ENCODE measurements at places on chromosomes 5 and 9.

GRCh38 chr9:489198-490197 is 274.8 kb downstream of the DOCK8 start:
- DNase-seq: no peak

DNA sequence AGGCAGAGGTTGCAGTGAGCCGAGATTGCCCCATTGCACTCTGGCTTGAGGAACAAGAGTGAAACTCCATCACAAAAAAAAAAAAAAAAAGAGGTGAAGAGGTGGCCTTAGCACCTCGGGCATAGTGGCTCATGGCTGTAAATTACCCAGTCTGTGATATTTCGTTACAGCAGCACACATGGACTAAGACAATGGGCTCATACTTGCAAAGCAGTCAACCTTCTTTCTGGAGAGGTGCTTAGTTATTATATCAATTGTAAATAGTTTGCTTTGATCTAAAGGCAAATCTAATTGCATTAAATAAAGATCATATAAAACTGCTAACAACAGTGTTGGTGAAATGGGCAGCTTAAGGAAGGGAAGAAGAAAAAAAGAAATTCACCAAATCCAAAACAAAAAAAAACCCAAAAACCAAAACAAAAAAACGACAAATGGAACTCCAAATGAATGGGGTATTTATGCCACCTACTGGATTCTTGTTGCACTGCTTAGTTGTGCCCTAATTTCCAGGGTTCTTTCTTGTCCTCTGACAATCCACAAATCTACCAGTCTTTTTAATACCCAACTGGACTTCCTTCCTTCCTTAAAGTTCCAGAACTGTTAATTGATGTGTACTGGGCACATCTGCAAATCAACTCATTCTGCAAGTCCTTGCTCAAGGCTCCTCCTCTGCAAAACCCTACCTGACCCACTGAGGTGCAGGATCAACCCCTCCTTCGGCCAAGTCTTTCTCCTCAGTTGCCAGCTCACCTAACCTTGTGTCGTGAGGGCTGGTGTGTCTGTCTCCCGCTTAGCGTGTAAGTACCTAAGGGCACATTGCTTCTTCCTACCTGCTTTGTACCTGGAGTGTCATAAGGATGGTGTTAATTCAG is 35.0 kb upstream of the DMRT1 start:
- DNase-seq: no peak

GRCh38 chr5:76807296-76807695 is 11.5 kb upstream of the F2RL1 start:
- no peak for DNase-seq

GRCh38 chr5:72378639-72379289 is 58.6 kb downstream of the PTCD2 start:
- DNase-seq: no peak

DNA sequence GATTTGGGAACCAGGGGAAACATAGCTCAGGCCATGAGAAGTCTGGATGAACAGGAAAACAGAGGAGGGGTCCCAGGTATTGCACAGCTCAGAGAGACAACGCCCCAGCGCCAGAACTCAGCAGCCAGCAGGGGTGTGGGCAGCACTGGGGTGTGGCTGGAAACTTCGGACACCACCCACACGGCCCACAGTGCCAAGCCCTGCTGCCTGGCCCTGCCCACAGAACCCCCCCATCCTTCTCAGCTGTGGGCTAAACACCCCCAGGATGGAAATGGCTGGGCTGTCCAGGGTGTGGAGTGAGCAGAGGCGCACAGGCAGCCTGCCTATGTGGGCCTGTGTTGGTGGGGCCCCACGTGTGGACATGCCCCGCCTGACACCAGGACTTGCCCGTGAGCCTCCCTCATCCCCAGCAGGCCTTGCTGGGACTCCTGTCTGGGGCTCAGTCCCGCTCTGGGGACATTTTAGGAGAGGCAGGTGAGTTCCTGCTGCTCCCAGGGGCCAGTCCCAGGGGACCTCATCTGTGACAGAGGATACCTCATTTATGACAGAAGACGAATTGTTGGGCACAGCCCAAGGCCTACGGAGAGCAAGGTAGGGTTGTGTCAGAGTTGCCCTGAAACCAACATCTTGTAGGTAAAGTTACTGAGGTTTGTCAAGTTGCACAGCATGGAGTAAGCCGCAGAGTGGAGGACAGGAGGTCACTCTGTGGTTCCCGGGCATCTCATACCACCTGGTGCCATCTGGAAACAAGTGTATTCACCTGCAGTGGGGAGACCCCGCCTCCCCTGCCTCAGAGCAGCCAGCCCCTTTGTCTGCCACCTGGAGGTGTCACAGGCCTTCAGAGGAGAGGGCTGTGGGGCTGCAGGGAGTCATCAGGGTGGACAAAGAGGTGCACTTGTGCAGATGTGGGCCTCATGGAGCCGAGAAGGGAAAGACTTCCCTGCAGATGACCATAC is 183.2 kb downstream of the AUH start:
- no peak for DNase-seq

DNA sequence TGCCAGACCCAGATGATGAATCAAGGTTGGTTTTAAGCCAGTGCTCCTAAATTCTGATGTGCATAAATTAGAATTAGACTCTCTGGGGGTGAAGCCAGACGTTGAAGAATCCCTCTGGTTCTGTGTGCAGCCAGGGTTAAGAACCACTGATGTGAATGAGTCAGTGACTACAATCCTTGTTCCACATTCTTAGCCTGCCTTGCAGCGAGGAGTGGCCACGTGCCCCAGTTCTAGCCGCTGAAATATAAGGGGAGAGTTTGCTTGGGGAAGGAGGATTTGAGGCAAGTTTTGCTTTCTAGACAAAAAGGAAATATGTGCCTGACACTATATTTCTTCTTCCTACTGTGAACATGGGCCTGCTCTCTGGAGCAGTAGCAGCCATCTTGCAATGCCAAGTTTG is 34.2 kb upstream of the MSH3 start:
- DNase-seq: no peak

Measured in activated CD8-positive, alpha-beta memory T cell treated with anti-CD3 and anti-CD28 coated beads for 1 hour (primary cell).